ENCODE measurements at places on chromosomes 13 and 19.

- no peak for DNase-seq
Observed at GRCh38 chr19:29482855-29483640, 42.7 kb upstream of the VSTM2B start.

- no peak for DNase-seq
Observed at GRCh38 chr19:51737924-51738323, 13.8 kb downstream of the FPR1 start.

DNA sequence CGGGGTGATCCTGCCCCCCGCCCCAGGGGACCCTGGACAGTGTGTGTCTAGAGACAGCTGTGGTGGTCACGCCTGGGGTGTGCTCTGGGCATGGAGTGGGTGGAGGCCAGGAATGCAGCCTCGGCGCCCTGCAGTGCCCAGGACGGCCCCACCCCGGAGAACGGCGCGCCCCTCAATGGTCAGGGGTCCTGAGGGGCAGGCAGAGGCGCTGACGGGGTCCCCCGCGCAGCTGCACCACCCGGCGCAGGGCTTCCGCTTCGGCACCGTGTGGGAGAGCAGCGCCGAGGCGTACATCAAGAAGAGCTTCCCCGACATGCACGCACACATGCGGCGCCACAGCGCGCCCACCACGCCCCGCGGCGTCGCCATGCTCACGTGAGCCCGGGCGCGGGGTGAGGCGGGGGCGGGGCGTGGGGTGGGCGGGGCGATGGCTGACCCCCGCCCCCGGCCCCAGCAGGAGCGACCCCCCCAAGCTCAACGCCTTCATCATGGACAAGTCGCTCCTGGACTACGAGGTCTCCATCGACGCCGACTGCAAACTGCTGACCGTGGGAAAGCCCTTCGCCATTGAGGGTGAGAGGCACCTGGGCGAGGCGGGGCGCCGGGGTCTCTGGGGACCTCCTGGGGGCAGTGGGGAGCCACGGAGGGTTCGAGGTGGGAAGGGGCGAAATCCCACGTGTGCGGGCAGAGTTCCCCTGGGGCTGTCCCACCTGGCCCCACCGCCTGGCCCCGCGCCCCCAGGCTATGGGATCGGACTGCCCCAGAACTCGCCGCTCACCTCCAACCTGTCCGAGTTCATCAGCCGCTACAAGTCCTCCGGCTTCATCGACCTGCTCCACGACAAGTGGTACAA, 7.4 kb downstream of the GRIN3B start:
- DNase-seq: no peak

DNA sequence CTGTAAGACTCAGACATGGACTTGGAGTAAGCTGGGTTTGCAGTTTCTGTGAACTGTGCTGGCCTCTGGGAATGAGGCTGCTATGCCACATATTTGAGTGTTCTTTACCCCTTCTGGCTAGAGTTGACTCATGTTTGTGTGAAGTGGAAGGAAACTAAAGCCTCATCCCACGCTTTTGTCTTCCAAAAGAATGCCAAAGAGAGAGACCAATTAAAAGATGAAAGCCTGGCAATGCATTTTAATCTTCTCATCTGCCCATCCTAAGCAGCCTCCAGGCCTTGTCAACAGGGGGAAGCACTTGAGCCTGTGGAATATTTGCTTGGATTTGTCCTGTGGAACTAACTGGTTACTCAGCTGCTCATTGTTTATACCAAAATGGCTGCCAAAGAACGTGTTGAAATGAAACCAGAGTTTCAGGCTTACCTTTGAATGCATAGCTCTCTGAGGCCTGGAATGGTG, 49.1 kb downstream of the LMO7 start:
- DNase-seq: no peak

- peak; percentile 71 for DNase-seq
Observed at GRCh38 chr13:67343777-67344176, 113.6 kb upstream of the PCDH9 start.

GRCh38 chr13:62014299-62014698, 598.6 kb upstream of the PCDH20 start:
- peak; percentile 9 for DNase-seq

- DNase-seq: no peak
Observed at GRCh38 chr13:84741253-84741652, 859.0 kb upstream of the SLITRK1 start.

DNA sequence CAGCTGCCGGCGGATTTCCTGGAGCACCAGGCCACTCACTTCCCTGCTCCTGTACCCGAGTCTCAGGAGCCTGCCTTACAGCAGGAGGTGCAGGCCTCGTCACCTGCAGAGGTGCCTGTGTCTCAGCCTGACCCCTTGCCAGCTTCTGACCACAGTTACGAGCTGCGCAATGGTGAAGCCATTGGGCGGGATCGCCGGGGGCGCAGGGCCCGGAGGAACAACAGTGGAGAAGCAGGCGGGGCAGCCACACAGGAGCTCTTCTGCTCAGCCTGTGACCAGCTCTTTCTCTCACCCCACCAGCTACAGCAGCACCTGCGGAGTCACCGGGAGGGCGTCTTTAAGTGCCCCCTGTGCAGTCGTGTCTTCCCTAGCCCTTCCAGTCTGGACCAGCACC, 3.3 kb downstream of the ZNF574 start:
- no peak for DNase-seq

Data from T47D (cell line).